RPMI7951 (cell line): ENCODE measurements at places on chromosomes 2 and 18. TPM values are rescaled to one million over a fixed set of nuclear protein-coding genes. Genes with fewer than 3 reads are reported as not detected.
A peak's percentile ranks its signal among the peaks of the same experiment; 100 is the strongest.

INHA gene
- total RNA-seq, result 0.10 and 0.12 TPM in 2 replicates

DNA sequence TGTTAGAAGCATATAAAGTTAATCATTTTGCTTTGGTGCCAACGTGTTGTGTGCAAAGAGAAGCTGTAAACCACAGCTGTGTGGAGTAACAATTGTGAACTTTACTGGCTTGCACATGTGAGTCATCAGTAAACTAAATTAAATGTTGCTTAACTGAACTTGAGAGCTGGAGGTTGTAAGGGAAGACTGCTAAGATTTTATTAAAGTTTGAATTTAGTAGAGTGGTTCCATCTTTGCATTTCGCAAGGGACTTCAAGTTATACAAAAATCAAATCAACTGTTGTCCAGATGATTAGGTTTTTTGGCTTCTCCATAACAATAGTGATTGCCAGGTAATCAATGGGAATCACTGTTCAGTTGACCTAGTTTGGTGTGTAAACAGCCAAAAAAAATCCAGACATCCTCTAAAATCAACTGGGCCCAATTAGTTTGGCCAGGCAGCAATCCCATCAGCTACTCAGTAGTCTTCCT, 247.4 kb downstream of the MYO3B start:
- peak; percentile 42 for DNase-seq

- DNase-seq, result no peak
Measured at GRCh38 chr2:136381722-136382633, 264.0 kb upstream of the CXCR4 start.

REEP1 gene
- total RNA-seq, result not detected in 2 replicates

TXNDC2 gene
- 0.10 and 0.12 TPM in 2 replicates for total RNA-seq

BMP10 gene
- total RNA-seq, result not detected in 2 replicates

GRCh38 chr2:118687698-118688097, 159.8 kb downstream of the EN1 start:
- DNase-seq, result no peak

DNA sequence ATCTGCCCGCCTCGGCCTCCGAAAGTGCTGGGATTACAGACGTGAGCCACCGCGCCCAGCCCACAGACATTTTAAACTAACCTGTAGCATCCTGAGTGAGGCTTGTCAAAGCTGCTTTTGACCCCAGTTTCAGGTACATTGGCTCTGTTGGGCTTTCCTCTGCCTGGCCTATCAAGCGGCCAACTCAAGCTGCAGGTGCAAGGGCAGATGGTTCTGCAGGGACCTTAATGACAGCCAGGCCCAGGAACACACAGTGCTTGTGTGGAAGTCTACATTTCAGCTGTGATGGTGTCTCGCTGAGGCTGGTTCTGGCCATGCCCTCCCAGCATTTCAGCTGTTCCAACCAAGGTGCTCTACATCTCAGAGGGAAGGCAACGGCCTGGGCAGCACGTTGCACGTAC, 18.4 kb downstream of the INPP4A start:
- no peak for DNase-seq

GRCh38 chr2:190425221-190425866, 17.2 kb downstream of the MFSD6 start:
- no peak for DNase-seq
